ENCODE measurements at places on chromosomes 16 and 17.
A peak's percentile ranks its signal among the peaks of the same experiment; 100 is the strongest.

GRCh38 chr17:40528692-40529417 is 27.4 kb upstream of the TNS4 start:
- DNase-seq = no peak

- peak; percentile 91 for DNase-seq
These were observed at the start of gene CLN3 for GRCh38 chr16:28491970-28492474. Gene CLN3, minus strand, starts transcription at chr16:28492074. Its CDS starts 315 bp downstream, at chr16:28491759.

GRCh38 chr16:12228602-12229499 is 252.3 kb downstream of the SNX29 start:
- DNase-seq = peak; percentile 79

GRCh38 chr17:34930283-34930682 is 31.0 kb downstream of the CCT6B start:
- no peak for DNase-seq

DNA sequence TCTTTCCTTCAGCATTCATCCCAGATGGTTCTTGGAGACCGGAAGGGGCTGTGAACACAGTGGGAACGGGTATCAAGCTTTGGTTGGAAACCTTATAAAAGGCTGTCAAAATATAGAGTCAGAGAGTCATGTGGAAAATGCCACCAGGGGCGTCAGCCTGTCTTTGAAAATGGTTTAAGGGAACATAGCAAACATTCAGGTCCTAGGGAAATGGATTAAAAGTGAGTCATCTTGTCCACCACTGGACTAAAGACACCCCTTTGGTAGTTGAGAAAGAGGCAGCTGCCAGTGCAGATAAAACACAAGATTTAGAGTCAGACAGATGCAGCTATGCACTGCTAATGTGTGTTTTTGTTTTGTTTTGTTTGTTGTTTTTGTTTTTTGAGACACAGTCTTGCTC is 47.8 kb upstream of the BCO1 start:
- no peak for DNase-seq

- no peak for DNase-seq
These were observed 79.5 kb upstream of the CCL1 start for GRCh38 chr17:34442387-34443111.

DNA sequence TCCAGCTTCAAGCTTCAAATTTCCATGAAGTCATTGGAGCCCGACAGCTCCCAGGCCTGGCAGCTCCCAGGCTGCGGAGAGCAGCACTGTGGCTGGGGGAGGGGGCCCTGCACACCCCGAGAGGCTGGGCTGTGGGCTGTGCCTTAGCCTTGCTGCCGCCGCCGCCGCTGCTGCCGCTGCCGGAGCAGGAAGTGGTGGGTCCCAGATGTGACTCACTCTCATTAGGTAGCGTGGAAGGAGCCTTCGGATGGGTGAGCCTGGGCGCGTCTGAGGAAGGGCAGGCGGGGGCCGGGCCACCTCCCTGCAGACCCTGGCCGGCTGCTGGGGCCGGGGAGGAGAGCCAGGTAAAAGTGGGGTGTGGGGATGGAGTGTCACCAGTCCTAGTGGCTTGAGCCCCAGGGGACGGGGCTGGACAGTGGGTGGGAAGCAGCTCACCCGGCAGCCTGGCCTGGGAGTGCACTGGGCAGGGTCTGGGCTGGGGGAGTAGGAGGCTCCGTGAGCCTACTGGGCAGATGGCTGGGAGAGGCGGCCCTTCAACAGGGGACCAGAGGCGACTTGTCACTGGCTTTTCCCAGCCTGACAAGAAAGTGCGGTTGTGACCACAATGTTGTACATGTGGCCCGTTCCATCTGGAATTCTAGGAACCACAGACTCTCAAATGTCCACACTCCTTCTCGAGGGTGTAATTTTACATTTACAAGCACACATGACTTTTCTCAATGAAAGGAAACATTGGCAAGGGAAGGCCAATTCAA is at the start of gene ADCY7:
TSS of gene ADCY7 (plus strand) at position 215 of the 755 bp plus-strand sequence. CDS start 21,629 bp downstream, outside the sequence.
- peak; percentile 63 for DNase-seq

- DNase-seq = no peak
These were observed 11.8 kb upstream of the CIBAR2 start for GRCh38 chr16:85123891-85124635.

GRCh38 chr17:17141860-17142552 is 64.1 kb downstream of the PLD6 start:
- no peak for DNase-seq

- DNase-seq = no peak
These were observed 22.5 kb upstream of the RASL10B start for GRCh38 chr17:35708951-35709350.

- DNase-seq = no peak
These were observed 59.4 kb downstream of the TBX4 start for GRCh38 chr17:61511480-61512182.

DNA sequence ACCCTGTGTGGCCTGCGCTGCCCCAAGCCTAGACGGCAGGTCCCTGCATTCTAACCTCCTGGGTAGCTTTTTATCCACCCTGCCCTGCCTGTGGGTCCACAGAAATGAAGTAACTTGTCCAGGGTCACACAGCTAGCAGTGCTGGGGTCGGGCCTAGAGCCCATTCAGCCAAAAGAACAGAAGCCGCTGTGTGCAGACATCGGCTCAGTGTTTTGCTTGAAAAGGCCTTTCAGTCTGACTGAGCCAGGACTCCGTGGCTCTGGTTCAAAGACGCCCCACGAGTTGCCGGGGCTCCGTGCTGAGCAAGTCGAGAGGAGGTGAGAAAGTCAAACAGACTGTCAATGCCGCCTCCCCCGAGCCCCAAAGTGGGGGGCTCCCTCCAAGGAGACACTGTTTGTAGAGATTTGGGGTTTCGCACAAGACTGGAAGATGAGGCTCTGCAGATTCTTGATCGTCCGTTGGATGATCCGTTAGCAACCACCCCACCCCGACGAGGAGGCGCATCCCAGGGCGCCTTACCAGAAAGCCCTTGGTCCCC is 226.2 kb downstream of the NTN1 start:
- no peak for DNase-seq

GRCh38 chr16:7843261-7843660 is 510.6 kb downstream of the RBFOX1 start:
- DNase-seq = peak; percentile 9

DNA sequence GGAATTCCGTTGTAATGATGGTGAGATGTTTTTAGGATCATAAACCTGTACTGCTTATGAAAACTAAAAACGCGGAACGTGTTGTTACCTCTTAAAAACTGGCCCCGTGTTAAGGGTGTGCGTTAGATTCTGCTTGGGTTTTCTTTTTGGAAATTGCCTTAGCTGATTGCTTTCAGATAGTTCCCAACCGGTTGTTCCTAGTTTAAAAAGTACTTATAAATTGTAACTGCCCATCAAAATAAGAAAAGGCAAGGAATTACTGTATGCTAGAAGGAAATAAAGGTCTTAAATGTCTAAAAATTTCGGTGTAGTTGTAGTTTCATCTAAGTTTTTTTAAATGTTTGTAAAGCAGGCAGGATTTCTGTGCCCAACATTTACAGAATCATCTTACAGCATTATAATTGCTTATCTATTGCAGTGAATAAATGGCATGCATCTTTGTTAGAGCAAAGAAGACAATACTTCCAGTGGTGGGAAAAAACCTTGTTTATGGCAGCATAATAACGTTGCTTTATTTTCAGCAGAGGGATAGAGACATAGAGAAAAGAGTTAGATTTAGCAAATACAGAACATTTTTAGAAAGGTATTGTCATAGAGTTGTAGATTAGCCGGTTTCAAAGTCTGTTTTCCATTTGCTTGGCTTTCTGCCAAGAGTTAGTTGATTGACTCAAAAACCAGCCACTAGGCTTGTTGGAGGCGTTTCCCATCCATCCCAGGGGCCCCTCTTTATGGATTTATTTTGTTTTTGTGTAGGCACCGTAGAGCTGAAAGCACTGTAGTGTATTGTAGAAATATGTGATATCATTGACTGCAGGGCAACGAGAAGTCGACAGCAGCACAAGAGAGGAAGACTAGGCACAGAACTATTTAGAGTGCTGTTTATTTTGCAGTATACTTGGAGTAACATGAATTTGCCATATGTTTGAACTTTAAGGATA is 1.7 kb downstream of the PPM1D start:
- peak; percentile 53 for DNase-seq

GRCh38 chr16:83928341-83929055 is 24.5 kb upstream of the OSGIN1 start:
- DNase-seq = no peak

DNA sequence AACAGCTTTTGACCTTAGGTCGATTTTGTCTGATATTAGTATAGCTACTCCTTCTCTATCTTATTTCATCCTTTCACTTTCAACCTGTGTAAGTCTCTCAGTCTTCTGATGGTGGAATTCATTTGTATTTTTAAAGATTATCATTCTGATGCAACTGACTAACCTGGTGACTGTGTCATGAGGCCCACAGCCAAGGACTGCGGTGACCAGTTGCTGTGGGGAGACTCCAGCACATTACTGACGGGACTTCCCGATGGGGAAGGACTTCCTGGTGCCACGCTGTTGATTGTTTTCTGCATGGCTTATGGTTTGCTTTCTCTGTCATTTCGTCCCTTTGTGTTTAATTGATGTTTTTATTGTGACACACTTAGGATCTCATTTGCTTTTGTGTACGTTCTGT is 34.2 kb downstream of the RMI2 start:
- peak; percentile 54 for DNase-seq

- DNase-seq = no peak
These were observed 414.1 kb upstream of the GOT2 start for GRCh38 chr16:59148056-59148768.

DNA sequence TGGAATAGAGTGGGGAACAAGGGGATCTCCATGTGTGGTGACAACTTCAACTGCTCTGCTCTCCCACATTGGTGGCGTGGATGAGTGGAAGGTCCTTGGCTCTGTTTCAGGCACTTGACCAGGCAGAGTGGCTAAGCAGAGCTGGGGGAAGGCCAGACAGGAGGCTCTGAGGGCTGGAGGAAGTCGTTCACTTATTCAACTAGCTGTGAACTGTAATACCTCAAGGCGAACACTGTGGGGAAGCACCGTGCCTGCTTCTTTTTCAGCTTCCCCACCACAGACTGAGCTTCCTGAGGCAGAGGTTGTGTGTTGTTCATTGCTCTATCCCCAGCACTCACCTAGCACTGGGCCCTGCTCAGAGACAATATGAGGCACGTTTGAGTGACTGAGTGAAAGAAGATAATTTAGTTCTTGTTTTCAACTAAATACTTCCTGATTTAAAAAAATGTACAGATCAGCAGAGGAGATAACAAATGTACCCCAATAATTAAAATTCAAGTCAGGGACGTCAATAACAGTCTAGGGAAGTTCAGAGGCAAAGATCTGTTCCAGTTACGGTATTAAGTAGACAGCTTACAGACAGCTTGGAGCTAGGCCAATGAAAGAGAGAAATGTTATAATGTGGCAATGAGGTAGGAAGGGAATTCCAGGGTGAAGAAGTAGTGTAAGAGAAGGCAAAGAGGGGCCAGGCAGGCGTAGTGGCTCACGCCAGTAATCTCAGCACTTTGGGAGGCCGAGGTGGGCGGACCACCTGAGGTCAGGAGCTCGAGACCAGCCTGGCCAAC is 34.7 kb downstream of the MYO18A start:
- DNase-seq = peak; percentile 90

DNA sequence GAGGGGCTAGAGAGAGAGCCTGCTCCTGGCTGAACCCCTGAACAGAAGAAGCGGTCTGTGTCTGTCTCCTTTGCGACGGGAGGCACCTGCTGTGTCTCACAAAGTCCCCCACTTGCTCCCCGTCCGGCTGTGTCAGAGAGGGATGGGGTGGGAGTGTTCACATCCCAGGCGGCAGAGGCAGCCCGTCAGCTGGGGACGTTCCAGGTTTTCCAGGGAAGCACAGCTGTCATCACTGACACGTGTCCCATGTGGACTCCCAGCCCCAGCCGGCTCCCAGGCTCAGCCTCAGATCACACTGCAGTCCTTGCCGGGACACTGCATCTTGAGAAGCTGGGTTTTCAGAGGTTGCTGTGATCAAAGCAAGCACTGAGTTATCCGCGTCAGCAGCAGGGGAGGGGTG is 1.6 kb downstream of the TELO2 start:
- no peak for DNase-seq

- DNase-seq = peak; percentile 90
These were observed 14.9 kb downstream of the ELAC2 start for GRCh38 chr17:13002761-13003453.

- no peak for DNase-seq
These were observed 65.9 kb downstream of the TUBD1 start for GRCh38 chr17:59826706-59827453.

DNA sequence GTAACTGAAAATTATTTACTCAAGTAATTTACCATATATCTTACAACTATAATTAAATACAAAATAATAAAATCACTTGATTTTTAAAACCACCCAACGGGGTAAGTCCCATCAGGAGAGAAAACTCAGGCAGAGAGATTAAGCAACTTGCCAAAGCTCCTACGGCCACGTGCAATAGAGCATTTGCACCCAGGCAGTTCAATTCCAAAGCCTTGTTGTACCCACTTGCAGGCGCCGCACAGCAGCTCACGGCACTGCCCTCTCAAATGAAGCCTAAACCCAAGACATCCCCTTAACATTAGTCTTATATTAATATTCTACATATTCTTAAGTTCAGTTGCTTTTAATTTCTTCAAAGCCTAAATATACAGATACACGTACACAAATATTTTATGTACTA is 75.7 kb downstream of the SPAG9 start:
- no peak for DNase-seq

DNA sequence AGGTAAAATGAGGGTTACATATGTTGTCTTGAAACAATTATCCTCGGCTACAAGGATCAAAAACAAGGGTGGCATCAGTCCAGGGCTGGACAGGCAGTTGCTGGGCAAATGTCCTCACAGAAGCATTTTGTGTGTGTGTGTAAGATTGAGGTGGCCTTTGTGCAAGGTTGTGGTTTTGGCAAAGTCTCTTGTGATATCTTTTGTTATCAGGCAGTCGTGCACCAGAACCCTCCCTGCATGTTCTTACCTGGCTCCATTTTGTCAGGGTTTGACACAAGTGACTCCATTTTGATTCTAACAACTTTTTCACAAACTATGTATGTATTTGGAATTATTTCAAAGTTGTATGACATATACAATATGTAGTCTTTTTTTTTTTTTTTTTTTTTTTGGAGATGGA is 20.0 kb downstream of the CHAD start:
- no peak for DNase-seq

GRCh38 chr17:61409301-61410112 is 9.9 kb downstream of the TBX2 start:
- peak; percentile 89 for DNase-seq

All from stomach (tissue), 19 donors.